ENCODE measurements at places on chromosomes 6 and 20. TPM values are rescaled to one million over a fixed set of nuclear protein-coding genes. Genes with fewer than 3 reads are reported as not detected.
A peak's percentile ranks its signal among the peaks of the same experiment; 100 is the strongest.

DNA sequence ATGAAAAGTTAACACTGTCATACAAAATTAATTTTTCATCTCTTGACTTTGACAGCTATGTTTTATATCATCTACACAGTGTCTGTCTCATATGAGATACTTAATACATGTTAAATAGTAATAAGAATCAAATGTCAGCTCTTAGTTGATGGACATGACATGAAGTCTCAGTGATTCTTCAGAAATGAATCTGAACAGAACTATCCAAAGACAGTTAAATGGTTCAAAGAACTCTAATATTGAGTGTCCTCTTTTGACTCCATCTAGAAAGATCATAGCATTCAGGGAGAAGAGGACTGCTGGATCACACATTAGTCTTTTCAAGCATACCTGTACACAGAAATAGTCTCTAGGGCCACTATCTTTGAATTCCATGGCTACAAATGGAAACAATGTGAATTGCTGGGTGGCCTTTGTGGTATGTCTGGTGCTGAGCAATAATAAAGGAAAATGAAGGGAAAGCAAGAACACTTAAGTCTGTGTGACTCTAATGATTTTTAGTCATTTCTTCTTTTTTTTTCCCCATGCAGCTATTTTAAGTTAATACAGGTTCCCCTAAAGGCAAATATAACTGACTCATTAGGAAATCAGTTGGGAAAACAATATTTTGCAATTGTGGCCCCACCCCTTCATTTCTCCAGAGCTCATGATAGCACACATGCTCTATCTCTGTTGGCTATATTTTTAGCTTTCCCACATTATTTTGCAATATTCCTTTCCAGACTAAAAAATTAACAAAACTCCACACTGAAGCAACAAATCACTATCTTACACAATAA lies 367.5 kb downstream of the GRIK2 start:
- DNase-seq, result peak; percentile 64

GRCh38 chr20:57458400-57459160 lies 66.4 kb downstream of the CTCFL start:
- no peak for DNase-seq

DNA sequence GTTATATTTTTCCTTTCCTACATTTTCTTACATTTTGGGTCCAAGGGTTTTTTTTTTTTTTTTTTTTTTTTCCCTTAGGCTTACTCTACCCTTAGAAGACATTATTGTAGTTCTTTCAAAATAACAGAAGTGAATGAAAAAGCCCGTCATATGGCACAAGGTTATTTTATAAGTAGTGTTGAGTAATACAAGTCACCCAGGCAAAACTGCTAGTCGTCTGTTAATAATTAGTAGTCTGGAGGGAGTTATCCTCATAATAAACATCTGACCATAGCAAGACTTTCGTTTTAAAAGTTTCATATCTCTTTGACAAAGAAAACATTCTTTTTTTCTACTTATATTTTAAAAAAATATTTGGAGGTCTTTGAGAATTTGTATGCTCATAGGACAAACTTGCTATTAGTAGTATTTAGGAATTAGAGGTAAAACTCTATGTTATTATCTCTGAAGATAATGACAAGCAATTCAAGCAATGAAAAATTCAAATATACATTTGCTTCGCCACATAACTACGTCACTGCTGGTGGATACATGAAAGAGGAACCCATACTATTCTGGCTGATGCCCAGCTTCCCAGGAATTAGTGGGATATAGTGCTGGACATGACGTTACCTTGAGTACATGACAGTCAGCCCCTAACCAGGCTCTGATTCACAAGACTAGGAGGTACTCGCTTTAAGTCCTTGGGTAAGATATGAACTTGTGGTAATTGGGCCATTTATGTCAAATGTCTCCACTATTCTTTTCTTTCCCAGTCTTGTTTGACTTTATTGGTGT lies 532.8 kb downstream of the GRIK2 start:
- DNase-seq, result no peak

DNA sequence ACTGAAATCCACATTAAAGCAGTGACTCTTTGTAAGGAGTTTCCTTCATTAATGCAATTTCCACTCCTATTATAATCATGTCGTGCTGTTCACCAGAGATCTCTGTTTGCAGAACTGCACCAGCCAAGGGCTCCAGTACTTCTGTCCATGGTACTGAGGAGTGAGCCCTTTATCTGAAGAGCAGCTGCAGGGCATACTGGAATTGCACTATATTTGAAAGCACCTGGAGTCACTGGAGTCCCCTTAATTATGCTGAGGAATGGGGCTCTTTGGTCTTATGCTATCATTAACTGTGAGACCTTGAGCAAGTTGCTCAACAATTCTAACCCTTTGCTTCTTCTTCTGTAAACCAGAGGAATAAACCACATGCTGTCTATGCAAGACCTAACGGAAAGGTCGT lies 61.7 kb upstream of the NUP153 start:
- DNase-seq, result no peak

- DNase-seq, result no peak
Measured at GRCh38 chr6:107118976-107119375, 3.7 kb upstream of the BEND3 start.

- DNase-seq, result peak; percentile 30
Measured at GRCh38 chr6:151075930-151076555, 163.7 kb upstream of the AKAP12 start.

DNA sequence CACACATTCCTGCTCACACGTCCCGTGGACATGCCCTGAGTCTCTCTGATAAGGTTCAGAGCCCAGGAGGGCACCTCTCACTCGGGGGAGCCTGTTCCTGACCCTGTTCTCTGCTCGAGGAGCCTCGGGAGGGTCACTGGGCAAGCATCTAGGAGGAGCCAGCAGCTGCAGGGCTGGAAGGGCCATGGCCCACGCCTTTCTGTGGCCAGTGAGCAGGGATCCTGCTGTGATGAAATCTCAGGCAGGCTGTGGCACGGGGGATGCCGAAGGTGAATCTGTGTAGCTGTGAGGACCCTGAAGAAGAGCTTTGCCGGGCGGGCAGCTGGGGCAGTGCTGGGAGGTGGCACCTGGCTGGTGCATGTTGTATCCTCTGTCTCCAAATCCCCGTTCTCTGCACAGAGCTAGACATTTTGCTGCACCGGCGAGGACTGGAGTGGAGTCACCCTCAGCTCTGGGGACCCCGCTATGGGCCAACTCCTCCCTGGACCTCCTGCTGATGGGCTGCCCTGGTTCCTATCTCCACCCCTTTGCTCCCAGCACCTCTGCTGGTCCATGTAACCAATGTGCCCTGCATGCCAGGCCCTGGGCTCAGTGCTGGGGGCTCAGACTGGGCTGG lies 7.1 kb upstream of the NPBWR2 start:
- DNase-seq, result no peak

DNA sequence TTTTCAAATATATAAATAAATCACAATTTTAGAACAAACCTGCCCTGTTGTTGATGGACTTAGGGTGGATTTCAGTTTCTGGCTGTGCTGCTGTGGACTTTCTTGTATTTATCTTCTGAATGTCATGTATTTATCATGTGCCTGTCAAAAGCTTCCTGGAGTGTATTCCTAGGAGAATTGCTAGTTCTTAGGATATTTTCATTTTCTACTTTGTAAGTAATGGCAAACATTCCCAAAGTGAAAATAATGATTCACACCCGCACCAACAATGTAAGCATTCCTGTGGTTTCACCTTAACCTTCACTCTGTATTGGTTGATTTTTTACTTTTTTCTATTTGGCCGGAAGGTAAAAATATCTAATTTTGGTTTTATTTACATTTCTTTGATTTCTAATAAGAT lies 387.8 kb downstream of the SMOC2 start:
- peak; percentile 11 for DNase-seq

- no peak for DNase-seq
Measured at GRCh38 chr6:127517693-127518092, 1.4 kb downstream of the MTCL3 start.

GRCh38 chr20:40865095-40865494 lies 163.5 kb upstream of the TOP1 start:
- DNase-seq, result no peak

DNA sequence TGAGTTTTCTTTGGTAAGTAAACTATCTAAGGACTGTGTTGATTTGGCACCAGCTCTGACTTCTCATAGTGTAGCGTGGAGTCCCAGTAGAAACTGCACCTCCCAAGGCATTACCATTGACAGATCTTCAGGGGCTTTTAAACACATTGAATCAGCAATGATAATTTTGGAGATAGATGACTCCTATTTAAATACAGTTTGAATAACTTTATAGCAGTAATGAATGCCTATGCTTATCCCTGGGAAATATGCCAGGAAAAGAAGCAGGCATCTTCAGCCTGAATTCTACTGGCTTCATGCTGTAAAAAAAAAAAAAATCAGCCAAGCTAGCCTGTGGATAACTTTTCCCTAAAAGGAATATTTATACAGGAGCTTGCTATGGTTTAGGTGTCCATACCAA lies 895.9 kb downstream of the EYS start:
- no peak for DNase-seq

DNA sequence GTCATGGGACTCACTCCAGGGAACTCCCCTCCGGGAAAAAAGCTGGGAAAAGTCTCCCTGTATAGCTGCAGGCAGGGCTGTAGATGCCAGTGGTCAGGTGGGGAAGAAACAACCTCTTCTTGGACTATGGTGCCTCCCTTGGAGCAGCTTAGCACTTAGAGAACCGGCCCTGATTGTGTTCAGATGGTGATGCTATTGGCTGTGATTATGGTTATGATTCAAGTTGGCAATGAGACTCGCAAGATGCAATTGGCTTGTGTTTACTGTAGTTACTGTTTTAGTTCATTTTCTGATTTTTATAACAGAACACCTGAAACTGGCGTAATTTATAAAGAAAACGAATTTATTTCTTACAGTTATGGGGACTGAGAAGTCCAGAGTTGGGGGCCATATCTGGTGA lies 314.7 kb upstream of the RNF24 start:
- DNase-seq, result no peak

DNA sequence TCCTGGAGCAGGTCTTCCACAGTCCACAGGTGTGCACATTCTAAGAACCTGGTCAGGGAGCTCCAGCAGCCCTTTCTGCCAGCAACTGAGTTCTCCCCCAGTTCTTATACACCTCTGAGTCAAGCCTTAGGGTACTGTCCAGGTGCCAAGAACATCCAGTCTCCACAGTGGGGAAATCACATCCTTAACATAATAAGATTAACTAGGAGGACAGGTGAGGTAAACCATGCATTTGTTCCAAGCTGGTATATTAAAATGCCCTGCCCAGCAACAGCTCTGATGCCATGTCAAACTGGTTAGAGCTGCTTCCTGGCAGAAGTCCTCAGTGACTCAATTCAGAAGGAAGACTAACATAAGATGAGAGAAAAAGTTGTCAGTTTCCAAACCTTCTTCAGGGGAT lies 303.9 kb upstream of the SGK1 start:
- DNase-seq, result peak; percentile 84

- no peak for DNase-seq
Measured at GRCh38 chr20:21702553-21703470, 2.7 kb upstream of the PAX1 start.

GRCh38 chr6:52976591-52977035 lies 18.5 kb downstream of the GSTA4 start:
- DNase-seq, result no peak

- DNase-seq, result no peak
Measured at GRCh38 chr20:1952737-1953530, 40.9 kb downstream of the PDYN start.

GRCh38 chr6:10412461-10413261 lies 2.2 kb downstream of the TFAP2A start:
- no peak for DNase-seq

DNA sequence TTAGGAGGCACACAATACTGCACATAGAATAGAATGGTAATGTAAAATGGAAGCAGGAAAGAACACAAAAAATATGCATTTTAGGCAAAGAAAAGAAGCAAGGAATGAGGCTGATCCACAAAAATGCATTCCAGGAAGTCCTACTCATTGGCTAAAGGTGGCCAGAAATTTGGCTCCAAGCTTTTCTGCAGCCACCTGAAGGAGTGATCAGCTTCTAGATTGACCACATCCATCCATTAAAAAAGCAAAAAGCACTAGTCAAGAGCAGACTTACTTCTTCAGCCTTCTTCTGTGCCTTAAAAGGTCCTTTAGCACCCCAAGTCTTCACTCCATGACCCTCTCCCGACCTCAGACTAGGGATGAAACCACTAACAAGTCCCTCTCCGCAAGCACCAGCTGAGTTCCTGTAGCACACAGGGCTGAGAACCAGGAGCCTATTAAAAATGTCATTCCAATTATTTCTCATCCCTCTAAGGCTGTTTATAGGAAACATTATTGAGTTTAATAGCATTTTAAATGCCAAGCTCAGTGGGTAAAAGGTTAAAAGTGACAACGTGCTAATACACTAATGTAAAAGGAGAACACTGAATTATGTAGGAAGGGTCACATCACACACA lies 36.5 kb downstream of the TRAM2 start:
- DNase-seq, result no peak

- DNase-seq, result no peak
Measured at GRCh38 chr6:68874747-68875146, 239.7 kb downstream of the ADGRB3 start.

DNA sequence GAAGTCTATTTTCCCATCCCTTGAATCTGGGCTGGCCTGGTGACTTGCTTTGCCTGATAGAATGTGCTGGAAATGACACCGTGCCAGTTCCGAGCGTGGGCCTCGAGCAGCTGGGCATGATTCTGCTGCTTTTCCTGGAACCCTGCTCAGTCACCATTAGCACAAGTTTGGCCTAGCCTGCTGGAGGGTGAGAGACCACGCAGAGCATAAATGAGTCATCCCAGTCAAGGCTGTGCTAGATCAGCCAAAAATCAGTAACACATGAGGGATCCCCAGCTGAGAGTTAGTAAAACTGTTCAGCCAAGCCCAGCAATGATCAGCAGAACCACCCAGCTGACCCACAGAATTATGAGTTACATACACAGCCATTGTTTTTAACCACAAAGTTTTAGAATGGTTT lies 74.8 kb upstream of the TOP1 start:
- no peak for DNase-seq

DNA sequence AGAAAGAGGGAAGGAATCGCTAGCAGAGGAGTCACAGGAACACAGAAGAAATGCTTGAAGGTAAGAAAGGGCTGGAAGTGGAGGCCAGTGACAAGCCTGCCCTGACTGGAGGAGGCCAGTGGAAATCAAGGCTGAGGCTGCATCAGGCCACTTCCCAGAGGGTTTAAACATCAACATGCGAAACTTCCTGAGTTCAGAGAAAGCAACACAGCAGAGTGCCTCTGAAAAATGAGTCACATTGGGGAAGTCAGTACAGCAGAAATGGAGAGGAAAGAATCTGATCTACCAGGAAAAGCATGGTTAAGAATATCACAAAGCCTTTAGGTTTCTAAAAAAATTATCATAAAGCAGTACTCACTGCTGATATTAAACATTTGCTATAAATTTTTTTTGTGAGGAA lies 23.3 kb downstream of the NAPB start:
- no peak for DNase-seq

GRCh38 chr6:37759221-37760144 lies 60.0 kb upstream of the ZFAND3 start:
- no peak for DNase-seq

Gene WFDC2
- polyA plus RNA-seq, result 1.1 TPM

Gene GPR6
- not detected for polyA plus RNA-seq

Gene POM121L2
- polyA plus RNA-seq, result not detected

Gene PDE7B
- polyA plus RNA-seq, result not detected

Gene SAYSD1
- 7.2 TPM for polyA plus RNA-seq

Gene SAMD5
- polyA plus RNA-seq, result 0.76 TPM

Gene ZNF831
- polyA plus RNA-seq, result not detected
